ENCODE measurements at places on chromosomes 16 and 17.

DNA sequence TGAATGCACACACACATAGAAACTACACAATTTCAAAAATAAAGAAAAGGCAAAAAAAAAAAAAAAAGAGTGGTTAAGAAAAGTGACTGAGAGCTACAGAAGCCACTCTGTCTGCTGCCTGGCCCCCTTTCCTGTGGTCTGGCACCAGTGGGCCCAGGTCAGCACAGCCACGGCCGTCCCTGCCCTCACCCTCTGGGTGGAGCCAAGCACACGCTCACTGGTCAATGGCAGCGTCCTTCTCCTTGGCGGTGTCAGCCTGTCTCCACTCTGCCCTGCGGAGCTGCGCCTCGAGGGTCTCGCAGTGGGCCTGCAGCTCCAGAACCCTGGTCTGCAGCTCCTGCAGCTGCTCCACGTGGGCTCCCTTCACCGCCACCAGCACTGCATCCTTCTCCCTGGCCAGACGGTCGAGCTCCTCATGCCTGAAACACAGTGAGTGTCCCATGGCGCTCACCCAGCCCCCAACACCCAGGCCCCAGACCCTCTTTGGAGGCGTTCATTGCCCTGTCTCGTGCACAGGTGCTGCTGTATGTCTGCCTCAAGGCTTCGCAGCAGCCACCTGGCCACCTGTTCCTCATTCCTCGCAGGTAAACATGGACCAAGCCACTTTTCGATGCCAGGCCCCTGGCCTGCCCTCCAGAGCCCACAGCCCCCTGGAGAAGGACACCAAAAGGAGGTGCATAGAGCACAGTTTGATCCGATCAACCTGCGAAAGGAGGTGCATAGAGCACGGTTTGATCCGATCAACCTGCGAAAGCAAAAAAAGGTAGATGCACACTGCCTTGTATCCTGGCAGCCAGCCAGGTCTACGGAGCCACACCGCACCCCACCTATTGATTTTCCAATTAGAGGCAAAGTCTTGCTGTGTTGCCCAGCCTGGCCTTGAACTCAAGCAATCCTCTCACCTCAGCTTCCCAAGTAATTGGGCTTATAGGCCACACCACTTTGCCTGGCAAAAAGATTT is 24.4 kb downstream of the CCDC57 start:
- DNase-seq: no peak

DNA sequence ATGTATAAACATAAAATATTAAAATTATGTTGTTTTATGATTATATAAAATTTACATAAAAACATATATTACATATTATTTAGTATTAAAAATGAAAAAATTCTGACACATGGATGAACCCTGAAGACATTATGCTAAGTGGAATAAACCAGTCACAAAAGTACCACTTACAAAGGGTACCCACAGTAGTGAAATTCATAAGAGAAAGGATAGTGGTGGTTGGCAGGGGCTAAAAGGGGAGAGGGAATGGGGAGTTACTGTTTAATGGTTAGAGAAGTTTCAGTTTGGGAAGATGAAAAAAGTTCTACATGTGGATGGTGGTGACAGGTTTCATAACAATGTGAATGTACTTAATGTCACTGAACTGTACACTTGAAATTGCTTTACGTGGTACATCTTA is 41.4 kb downstream of the FBXL20 start:
- no peak for DNase-seq

DNA sequence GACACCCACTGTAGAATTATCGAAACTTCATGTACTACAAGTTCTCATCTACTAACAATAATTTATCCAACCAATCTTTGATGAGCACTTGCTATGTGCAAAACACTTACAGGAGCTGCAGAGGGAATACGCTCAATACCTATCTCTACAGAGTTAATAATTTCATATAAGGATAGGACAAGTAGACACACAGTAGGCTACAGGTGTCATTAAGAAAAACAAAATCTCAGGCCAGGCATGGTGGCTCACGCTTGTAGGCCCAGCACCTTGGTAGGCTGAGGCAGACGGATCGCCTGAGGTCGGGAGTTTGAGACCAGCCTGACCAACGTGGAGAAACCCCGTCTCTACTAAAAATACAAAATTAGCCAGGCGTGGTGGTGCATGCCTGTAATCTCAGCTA is 91.3 kb upstream of the PLEKHM1 start:
- DNase-seq: no peak

- no peak for DNase-seq
Measured at GRCh38 chr17:21025451-21025850, 17.4 kb downstream of the USP22 start.

DNA sequence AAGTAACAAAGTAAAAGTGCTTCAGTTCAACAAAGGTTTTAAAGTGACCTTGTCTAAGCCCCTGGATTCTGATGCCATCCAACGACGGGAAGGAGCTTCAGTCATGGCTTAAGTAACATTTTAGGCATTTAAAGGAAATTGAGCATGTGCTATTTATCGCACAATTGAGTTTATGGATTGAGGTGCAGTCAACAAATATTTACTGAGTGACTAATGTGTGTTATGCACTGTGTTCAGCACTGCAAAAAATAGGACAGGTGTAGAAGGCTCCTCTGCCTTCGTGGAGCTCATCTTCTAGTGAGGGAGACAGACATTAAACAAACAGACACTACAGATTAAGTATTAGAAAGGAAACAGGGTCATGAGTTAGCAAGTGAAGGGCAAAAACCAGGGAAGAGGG is 12.5 kb downstream of the TMIGD1 start:
- no peak for DNase-seq

DNA sequence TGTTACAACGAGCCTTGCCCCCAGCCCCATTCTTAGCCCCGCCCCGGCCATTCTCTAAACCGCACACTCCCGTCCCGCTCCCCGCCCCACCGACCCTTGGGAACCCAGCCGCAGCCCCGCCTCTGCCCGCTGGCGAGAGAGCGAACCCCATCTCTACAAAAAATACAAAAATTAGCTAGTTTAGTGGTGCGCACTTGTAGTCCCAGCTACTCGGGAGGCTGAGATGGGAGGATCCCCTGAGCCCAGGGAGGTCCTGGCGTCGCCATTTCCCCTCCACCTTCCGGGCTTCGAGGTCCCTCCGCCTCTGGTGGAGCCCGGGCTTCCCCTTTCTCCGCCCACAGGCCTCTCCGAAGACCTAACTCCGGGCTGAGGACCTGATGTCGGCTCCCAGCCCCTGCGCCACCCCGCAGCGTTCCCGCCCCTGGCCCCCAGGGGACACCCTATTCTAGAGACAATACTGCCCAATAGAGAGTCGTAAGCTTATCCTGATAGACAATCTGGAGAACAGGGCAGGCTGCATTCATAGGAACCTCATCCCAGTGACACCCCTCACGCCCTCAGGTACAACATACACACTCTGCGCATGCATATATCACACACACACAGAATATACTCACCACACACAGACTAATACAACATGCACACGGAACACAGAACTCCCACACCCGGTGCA is 480 bp upstream of the PROCA1 start:
- DNase-seq: peak; percentile 61

DNA sequence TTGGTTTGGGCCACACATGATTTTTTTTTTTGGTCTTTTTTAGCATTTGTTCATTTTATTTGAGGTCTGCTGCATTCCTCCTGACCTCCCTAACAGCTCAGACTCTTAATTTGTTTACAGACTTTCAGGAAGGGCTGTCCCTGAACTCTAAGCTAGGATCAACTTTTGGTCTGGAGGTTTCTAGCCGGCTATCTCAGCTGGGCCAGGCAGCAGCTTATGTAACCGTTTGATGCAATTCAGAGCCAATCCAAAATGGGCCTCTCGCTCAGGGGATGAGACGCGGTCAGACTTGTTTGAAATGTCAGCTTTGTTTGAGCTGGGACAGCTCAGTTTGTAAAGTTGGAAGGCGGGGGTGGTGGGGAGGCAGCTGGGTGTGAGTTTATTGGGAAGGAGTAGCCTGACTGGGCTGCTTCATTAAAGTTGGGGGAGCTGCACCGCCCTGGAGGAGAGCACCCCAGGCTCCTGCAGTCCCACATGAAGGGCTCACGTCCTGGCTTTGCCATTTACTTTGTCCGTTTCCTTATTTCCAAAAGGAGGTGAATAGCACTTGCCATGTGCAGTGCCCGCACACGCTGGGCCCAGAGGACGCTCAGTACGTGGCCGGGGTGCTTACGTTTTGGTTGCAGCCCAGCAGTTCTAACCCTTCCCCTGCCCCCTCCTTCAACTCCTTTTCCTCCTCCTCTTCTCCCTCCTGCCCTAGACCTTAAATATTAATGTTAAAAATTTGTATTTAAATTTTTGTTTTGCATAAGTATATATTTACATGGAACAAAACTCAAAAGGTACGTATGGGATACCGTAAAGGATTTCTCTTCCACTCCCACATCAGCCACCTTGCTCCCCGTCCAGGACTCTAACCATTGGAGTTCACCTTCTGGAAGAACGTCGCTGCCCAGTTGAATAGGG is 121.2 kb downstream of the SNX29 start:
- DNase-seq: no peak

- no peak for DNase-seq
Measured at GRCh38 chr16:49931266-49931665, 75.4 kb upstream of the ZNF423 start.

- no peak for DNase-seq
Measured at GRCh38 chr17:49157784-49158183, 25.2 kb downstream of the B4GALNT2 start.

GRCh38 chr16:72049110-72049509 is 5.2 kb upstream of the HP start:
- no peak for DNase-seq

- no peak for DNase-seq
Measured at GRCh38 chr16:86550281-86550680, 4.8 kb downstream of the MTHFSD start.

DNA sequence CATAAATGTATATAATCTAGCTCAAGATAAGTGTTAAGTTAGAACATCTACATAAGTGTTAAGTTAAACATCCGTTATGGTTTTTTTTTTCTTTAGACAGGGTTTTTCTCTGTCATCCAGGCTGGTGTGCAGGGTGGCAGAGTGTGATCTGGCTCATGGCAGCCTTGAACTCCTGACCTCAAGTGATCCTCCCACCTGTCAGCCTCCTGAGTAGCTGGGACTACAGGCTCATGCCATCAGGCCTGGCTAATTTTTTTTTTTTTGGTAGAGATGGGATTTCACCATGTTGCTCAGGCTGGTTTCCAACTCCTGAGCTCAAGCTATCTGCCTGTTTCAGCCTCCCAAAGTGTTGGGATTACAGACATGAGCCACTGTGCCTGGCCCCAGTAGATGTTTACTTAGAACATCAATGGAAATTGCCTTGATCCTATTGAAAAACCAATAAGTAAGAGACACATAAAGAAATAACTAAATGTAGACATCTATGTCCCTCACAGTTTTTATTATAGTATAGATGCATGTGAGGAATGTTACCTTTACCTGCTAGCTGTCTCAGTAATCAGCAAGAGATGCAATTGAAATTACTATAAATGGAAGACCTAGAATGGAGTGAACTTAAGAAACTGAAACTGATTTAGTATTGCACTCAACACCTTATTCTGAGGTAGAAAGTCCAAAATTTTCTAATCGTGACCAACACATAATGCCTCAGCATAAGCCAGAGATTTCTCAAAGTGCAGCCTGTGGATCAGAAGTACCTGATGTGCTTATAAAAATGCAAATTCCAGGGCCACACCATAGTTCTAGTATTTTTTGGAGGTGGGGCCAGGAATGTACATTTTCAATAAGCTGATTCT is 5.5 kb upstream of the FAM20A start:
- DNase-seq: no peak

GRCh38 chr16:85056211-85056748 is 28.7 kb downstream of the KIAA0513 start:
- DNase-seq: no peak

DNA sequence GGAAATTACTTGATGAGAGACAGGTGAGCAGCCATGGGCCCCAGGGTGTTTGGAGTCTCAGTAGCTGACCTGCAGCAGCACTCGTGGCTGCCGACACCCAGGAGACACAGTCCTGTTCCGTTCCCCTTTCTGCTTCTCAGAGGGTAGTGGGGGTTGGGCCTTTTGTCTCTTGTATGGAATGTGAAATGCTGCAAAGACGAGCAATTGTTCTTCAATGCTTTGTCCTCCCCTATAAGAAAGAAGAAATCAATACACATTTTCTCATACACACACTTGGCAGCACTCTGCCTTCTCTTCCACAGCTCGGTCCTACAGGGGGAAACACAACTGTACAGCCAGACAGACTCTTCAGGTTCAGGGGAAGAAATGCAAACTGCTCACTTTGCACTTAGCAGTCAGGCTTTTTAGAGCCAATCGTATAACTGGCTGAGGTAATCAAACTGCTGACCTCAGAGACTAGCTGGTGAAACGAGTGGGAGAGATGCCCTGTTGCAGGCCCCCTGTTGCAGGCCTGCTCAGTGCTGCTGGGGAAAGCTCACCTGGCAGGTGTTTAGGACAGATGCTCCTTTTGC is 96.7 kb downstream of the AATF start:
- DNase-seq: no peak

DNA sequence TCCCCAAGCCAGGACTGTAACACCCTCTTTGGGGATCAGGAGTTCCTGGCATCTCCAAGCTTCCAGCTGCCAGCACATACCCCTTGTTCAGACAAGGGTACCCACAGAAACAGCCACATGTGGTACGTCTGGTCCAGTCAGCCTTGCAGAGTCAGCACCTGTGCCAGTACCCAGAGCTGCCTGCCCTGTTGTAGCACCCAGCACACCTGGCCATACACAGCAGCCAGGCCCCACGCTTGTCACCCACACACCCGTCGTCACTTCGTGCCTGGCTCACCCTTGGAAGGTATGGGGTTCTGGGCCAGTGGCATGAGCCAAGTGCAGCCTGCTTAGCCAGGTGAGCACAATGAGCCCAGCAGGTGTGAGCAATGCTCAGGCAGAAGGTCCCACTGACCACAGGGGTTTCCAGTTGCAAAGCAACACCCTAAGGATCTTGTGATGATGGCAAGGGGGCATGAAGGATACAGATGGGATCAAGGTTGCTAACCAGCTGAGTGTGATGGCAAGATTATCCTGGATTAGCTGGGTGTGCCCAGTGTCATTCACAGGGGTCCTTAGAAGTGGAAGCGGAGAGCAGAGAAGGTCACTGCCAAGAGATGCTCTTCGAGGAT is 202.3 kb downstream of the CPPED1 start:
- no peak for DNase-seq

DNA sequence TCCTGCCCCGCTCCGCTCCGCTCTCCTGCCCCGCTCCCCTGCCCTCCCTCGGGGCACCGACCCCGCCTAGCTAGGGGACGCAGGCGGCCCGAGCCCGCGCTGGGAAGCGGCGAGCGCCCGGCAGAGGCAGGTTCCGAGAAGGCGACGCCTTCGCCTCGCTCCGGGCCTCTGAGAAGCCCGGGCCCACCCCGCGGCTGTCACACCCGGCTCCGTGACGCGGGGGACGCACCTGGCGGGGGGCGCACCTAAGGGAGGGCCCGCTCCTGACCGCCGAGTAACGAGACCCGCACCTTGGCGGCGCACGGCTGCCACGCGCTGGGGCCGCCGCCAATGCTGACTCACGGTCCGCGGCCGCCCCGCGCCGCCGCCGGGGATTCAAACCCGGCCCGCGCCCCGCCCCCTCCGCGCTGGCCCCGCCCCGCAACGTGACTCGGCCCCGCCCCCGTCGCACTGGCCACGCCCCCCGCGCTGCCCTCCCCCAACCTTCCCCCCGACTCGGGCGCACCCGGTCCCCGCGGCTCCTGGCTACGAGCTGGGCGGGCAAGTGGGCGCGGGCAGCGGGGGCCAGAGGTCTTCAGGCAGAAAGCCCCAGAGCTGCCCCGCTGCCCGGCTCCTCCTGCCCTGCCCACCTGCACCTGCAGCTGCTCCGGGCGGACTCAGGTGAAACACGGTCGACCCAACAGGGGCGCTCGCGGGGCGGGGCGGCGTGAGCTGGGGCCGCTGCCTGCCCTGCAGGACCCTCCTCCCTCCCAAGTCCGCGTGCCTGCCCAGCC is 27.8 kb downstream of the GNPTG start:
- peak; percentile 47 for DNase-seq
